NCI-H345 (cell line): ENCODE measurements at places on chromosomes 12 and 14.
A peak's percentile ranks its signal among the peaks of the same experiment; 100 is the strongest.

GRCh38 chr14:20438664-20439063 lies 2.7 kb upstream of the KLHL33 start:
- DNase-seq = no peak

GRCh38 chr12:96365604-96366380 lies 34.4 kb downstream of the CDK17 start:
- DNase-seq = no peak

DNA sequence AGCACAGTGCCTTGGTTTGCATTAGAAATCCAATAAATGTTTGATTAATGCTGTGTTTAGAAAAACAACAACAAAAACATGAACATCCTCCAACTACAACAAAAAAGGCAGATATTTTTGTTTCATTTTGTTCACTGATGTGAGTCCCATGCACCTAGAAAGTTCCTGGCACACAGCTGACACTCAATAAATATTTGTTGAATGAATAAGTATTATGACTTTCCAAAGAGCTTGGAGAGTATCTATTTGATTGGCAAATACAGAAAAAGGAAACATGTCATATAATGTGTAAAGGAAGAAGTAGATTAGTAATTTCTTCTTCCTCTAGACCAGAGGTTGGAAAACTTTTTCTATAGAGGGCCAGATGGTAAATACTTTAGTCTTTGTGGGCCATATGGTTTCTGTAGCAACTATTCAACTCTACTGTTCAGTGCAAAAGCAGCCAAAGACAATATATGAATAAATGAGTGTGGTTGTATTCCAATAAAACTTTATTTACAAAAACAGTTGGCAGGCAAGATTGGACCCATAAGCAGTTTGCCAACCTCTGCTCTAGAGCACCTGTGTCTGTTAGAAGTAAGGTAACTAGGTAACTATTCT lies 312.3 kb upstream of the DIO2 start:
- DNase-seq = no peak

- DNase-seq = peak; percentile 94
These were observed 1523.2 kb upstream of the FLRT2 start for GRCh38 chr14:84006643-84007155.

DNA sequence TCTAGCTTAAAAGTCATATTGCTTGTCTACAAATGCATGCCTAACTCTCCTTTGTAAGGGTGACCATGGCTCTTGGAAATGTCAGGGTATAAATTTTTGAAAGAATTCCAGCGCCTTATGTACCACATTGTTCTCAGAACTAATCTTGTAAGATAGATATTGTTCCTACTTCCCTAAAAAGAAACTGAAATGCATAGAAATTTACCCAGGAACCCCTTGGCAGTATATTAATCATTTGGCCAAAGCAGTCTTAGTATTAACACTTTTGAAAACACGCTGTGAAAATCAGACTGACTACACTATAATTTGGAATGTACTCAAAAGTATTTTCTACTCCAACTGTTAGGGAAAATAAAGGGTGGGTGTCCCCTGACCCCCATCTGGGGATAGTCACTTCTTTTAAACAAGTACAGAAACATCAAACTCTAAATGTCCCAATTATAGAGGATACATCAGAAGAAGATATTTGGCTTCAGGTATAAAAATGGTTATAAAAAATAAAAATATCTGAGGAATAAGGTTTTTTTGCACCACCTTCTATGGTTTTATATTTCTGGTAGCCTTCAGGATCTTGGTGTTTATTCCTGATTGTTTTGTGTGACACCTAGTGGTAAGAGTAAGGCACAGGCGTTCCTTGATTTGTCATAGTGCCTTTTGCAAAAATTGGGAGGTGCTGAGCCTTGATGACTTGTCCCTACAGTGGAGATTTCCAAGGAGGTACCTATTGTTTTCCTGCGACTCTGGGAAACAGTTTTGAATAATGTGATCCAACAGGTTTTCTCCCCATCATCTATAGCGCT lies 2.2 kb upstream of the NFKBIA start:
- DNase-seq = peak; percentile 75

DNA sequence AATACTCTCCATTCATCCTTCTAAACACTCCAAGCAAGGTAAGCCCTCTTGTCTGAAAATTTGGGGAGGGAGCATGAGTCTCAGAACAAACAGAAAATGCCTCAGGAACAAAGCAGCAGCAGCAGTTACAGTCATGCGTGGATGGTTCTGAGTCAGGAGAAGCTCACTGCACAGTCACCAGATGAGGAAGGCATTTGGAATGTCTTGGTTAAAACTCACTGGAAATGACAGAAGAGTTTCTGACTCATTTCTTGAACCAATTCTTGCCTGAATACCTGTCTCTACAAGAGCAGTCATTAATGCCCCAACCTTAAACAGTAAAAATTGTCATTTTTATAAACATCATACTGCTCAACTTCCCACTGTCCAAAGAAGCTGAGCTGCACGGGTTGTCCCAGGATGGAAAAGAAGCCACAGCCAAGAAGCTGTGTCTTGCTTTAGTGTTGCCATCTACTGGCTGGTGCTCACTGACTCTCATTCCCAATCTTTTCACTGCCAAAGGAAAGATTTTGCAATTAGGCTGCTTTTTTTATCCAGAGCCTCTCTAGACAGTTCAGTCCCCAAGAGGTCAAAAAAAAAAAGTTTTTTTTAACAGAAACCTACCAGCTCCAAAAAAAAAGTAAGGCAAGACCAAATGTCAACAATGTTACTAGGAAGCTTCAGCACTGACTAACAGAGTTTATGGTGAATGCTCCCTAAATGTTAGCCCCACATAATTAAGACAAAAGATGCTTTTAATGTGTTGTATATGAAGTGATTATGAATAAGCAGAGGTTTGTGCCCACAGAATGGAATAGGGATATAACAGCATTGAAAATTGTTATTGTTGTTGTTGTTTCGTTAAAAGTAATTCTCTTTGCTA lies 40.4 kb downstream of the KICS2 start:
- peak; percentile 30 for DNase-seq

- DNase-seq = no peak
These were observed 24.1 kb downstream of the FLVCR2 start for GRCh38 chr14:75602503-75602902.

DNA sequence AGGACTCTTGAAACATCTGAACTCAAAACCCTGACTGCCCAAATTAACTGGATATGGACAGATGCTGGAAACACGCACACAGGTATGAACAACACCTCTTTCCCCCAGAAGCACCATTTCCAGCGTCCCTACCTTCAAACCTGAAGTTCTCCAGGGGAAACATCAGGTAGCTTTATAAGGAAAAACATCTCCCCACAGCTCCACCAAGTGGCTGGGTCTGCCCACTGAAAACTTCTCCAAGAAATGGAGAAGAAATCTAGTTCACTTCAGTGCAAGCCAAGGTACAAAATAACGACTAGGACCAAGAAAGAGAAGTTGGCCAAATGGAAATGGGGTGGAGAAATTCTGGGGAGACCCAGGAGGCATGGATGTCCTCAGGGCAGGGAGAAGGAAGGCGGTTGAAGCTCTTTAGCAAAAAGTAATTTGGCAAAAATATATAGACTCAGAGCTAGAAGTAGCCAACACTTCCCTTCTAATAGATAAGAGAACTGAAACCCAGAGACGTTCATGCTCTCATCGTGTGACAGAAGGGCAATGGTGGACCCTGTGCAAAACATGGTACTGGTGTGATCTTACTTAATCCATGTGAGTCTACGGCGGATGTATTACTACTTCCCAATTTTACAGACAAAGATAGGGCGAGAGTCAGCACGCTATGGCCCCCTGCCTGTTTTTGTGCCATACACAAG lies 10.5 kb upstream of the NUAK1 start:
- no peak for DNase-seq

- no peak for DNase-seq
These were observed 7.4 kb upstream of the DLGAP5 start for GRCh38 chr14:55198749-55199148.

- DNase-seq = no peak
These were observed 15.9 kb downstream of the RBMS2 start for GRCh38 chr12:56537546-56537945.

DNA sequence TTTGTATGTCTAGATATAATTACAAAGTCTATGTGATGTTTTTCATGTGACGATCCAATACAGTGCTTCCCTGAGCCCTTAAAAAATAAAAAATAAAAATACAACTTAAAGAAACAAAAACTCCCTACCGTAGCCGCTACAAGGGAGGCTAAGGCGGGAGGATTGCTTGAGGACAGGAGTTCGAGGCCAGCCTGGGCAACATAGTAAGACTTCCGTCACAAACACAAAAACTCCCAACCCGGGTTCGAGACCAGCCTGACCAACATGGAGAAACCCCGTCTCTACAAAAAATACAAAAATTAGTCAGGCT lies 669 bp upstream of the CDKN3 start:
- DNase-seq = no peak

DNA sequence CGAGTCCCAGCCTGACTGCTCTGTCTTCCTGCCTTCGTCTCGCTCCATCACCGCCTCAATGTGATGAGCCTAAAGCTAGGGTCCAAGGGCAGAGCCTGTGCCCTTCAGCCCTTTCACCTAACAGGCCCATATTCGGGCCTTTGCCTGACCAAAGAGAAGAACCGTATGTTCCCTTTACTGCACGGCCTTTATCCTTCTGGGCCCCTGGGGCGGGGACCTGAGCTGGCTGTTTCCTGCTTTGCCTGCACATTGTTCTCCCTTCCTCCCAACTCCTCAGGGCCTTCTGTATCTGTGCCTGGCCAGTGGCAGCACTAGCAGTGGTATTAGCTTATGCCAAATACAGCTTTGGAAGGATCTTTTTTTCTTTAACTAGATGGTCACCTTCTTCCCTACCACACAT lies 8.5 kb upstream of the MYL6B start:
- DNase-seq = no peak

DNA sequence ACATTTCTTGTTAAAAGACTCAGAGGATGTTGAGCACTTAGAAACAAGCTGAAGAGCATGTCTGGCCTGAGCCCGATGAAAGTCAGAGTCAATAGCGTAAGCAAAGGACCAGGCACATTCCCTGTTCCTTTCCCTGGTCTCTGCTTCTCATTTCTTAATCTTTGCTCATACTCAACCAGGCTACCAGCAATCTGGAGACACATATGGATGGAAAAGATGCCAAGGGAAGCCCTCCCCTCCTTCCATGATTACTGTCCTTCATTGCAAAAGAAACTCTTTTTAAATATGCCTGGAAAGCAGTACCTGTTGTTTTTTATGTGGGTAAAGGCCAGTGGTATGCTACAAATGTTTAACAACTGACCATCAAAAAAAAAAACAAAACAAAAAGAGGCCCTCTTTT lies 44.2 kb upstream of the PLEKHG7 start:
- DNase-seq = no peak

DNA sequence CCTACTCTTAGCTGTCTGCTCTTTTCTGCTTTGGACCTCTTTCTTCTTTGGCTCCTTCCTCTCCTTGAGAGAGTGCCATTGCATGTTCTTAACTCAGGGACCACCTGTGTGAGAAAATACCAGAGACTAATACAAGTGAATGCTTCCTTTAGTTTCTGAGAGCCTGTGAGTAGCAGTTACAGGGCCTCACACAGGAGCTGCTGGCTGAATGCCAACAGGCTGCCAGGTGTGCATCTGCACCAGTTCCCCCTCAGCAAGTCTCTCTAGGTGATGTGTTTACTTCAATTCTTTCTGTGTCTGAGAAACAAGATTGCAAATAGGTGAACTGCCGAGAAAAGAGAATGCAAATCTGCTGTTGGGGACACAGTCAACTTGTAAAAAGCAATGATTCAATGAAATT lies 108.2 kb downstream of the STXBP6 start:
- peak; percentile 94 for DNase-seq
